LNCaP clone FGC (cell line): ENCODE measurements at places on chromosomes 2 and 18.

GRCh38 chr2:14016289-14016955, 616.1 kb upstream of the LRATD1 start:
- DNase-seq: peak; percentile 81

GRCh38 chr2:26847655-26848335, at the start of gene DPYSL5:
DPYSL5 (plus strand) TSS chr2:26848132; CDS start chr2:26898500, 50,368 bp downstream.
- no peak for DNase-seq

DNA sequence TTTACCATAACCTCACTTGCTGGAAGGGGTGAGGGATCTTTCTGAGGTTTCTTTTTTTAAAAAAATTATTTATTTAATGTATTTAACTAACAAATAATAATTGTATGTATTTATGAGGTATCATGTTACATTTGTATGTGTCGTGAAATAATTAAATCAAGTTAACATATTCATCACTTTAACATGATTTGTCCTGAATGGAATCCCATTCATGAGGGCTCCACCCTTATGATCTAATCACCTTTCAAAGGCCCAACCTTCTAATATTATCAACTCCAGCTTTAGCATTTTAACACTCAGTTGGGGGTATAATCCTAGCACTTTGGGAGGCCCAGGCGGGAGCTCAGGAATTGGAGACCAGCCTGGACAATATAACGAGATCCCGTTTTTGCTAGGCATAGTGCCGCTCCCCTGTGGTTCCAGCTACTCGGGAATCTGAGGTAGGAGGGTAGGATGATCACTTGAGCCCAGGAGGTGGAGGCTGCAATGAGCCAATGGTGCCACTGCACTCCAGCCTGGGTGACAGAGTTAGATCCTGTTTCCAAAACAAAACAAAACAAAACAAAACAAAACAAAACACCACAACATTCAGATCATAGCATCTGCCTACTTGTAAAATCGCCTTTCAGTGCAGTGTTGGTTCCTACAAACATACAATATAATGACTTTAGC, 1.1 kb upstream of the TAF4B start:
- no peak for DNase-seq

DNA sequence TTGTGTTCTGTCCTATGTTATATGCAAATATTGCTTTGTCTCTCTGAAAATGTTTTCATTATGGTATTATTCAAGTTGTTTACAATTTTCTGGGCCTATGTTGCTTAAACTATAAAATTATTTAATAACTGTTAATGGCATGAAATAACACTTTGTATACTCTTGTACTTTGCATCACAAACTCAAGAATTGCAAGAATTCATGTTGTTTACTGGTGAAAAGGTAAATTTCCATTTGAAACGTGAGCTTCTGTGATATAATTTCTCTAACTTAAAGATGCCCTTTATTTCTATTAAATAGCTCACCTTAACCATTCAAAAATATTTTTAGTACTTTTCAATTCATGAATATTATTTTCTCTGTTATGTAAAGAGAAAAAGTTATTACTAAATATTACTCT, 1504.2 kb downstream of the SUCLG1 start:
- DNase-seq: no peak

DNA sequence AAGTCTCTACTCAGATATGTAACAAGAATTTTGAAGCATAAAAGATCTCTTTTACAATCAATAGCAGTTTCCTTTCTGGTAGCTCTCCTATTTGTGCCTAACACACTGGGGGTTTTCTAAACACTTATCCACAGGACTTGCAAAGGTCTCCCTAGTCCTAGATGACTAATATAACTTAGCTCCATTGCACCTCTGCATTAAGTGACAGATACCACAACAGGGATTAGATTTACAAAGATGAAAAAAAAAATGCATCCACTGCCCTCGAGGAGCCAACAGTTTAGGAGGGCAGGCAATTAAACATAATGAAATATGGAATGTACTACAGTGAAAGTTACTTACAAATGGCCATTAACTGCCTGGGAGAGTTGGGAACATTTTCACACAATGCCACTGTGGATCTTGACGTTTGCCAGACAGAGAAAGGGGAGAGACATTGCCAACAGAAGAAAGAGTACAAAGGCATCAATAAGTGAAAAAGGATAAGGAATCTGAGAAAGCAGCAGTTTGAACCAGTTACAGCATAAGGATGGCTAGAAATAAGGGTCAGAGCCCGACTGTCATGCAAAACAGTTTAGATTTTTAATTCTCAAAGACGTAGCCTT, 14.3 kb downstream of the PPP3R1 start:
- no peak for DNase-seq

GRCh38 chr2:78023356-78023755, 501.2 kb upstream of the LRRTM4 start:
- DNase-seq: no peak

GRCh38 chr2:83874712-83875430, 584.2 kb downstream of the SUCLG1 start:
- DNase-seq: no peak

GRCh38 chr2:176002688-176003210, 682 bp upstream of the LNPK start:
- no peak for DNase-seq

DNA sequence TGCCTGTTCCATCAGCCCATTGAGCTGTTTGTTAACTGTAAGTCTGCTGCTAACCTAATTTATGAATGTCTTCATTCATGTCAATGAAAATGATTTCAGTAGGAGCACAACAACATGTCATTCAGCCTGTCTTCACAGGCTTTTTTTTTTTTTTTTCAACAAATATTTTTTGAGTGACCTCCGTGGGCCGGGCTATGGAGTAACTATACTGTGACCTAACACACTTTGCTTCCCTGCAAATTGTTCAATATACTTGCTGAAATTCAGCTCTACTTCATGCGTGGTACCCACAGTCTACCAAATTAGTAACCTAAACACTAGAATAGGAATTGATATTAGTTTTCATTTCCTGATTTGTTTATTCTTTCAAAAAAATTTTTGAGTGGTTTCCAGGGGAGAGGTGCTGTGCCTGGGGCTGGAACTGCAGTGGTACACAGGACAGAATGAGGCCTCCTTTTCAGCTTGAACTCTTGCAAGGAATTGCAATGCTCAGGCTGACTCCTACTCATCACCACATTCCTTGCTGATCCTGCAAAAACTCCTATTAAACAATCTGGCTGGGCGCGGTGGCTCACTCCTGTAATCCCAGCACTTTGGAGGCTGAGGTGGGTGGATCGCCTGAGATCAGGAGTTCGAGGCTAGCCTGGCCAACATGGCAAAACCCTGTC, 87.1 kb downstream of the CDH20 start:
- no peak for DNase-seq
